ENCODE measurements at places on chromosomes 7 and 10.

GRCh38 chr10:95880704-95881103, 27.1 kb upstream of the CC2D2B start:
- no peak for DNase-seq

DNA sequence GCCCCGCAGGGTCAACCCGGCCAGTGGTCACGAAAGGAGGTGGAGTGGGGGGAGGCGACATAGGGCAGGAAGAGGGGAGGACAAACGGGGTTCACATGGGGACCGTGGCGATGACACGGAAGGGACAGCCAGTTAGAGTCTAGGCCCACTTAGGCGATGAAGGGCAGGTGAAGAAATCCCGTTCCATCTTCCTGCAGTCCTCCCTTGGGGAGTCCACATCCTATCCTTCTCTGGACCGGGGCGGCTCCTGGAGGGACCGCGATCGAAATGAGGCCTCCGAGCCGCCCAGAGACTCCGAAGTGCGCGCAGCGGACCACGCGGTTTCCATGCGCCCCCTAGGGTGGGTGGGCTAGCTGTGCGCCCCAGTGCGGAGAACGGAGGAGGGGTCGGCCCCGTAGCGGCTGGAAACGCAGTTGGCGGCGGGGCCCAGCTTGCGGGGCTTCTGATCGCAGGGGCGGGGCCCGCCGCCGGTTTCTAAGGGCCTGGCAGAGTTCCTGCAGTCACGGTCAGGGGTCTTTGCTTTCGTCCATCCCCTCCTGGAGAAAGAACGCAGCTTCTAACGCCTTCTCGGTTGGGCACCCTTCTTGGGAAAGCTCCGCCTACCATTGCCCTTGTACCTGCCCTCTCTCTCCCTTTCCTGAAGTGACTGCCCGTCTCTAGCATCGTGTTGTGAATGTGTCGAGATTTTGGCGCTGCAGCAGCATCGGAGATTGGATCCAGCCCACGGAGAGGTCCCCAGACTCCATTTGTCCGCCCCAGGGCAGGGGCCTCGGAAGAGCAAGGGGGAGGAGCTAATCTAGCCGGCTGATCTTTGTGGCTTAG, 17.9 kb upstream of the TMEM225B start:
- peak; percentile 41 for DNase-seq

DNA sequence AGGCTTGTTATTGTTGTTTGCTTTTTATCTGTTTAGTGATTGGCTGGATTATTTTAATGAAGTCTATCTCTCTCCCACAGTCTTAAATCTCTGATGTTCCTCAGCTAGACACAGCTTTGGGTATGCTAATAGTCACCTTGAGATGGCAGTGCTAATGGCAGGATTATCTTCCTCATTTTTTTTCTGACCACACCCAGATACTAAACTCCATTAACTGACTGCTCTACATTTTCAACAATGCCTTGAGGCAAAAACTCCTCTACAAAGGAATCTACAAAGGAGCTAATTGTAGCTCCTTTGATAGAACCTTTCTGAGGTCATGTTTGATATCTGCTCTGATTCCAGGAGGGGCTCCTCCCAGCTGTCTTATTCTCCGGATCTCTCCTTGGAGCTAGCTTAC, 122.6 kb downstream of the HBP1 start:
- no peak for DNase-seq

DNA sequence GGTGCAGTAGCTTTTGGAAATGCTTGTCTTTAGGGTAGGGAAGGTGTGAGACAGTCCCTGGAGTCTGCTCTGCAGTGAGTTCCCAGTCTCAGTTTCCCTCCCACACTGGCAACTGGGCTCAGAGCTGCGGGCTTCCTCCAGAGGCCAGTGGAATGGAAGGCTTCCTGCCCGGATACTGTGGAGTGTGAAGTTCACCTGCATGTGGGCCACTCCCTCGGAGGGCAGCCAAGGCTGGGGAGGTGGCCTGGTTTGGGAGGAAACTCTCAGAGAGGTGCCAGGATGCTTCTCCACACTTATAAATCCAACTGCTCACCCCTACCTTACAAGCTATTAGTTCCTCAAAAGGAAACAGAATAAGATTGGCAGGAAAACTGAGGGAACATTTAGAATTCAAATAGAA, 18.1 kb upstream of the UBE2H start:
- DNase-seq = no peak

DNA sequence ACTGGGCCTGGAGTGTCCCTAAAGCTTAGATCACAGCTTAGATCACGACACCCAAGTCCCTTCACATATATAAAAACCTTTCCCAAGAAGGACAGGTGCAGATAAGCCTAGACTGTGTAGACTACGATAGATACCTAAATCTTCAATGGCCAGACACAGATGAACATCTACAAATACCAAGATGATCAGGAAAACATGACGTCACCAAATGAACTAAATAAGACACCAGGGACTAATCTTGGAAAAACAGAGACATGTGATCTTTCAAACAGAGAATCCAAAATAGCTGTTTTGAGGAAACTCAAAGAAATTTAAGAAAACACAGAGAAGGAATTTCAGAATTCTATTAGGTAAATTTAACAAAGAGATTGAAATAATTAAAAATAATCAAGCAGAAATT, 1082.6 kb upstream of the PHF14 start:
- DNase-seq = no peak

DNA sequence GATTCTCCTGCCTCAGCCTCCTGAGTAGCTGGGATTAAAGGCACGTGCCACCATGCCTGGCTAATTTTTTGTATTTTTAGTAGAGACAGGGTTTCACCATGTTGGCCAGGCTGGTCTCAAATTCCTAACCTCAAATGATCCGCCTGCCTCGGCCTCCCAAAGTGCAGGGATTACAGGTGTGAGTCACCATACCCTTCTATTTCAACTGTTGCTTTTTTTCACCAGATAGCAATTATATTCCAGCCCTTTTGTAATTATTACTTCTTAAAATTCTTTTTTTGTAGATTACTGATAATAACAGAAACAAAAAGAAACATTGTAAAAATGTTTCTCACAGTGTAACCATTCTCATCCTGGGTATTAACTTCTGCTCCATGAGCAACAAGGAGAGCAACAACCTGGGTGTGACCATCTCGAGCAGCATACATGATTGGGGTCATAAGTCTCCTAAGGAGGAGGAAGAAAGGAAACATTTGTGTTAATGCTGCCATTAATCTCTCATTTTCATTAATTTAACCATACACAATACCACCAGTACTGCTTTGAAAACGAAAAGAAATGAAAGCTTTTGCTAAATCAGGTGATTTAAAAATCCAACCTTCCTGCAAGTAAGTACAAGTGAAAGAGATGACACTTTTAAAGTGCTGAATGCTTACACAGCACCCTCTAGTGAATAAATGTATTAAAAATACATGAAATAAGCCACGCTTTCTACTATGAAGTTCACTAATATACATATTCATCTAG, 41.8 kb downstream of the ASZ1 start:
- no peak for DNase-seq

GRCh38 chr7:41811941-41812340, 109.1 kb upstream of the INHBA start:
- no peak for DNase-seq

DNA sequence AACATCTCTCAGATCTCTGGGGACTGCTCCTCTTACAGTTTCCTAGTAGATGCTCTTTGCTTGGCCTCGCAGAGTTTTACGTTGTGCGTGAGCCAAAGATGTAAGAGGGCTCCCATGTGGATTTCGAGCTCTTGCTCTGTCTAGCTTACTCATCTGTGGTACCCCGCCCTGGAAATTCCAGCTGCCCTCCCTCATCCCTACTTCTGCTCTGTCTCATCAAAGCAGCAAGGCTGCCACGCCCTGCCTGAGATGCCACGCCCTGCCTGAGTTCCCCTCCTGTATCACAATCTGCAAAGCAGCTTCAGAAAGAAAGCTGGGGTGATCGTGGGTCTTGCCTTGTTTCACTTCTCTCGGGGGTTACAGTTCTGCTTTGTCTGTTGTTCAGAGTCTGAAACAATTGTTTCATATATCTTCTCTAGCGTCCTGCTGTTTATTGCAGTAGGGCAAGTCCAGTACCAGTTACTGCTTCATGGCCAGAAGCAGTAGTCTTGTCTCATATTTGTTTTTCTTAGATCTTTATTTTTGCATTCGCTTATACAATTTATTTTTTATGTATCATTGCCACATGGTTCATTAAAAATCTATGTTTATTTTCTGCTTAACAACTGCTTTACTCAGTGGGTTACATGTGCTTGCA, 36.1 kb upstream of the CCNY start:
- DNase-seq = no peak

DNA sequence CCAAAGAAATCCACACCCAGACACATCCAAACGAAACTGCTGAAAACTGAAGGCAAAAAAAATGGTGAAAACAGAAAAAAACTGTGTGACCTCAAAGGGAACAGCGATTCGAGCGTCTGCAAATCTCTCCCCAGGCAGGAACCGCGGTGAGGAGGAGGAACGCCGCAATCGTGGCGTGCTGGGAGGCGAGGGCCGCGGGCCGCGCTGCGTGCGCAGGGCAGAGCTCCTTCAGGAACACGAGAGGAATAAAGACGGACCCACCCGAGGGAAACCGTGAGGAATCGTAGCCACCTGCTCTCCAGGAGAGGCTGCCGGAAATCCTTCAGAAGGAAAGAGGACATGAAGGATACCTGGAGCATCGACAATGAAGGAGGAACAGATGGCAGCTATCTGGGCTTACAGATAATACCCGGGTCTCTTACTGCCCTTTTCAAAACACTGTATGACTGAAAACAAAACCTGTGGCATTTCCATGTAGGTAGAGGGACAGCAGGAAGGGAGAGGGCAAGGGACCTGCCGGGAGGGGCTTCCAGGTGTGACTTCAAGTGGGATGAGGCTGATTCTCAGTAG, 266.0 kb downstream of the MAD1L1 start:
- DNase-seq = no peak

DNA sequence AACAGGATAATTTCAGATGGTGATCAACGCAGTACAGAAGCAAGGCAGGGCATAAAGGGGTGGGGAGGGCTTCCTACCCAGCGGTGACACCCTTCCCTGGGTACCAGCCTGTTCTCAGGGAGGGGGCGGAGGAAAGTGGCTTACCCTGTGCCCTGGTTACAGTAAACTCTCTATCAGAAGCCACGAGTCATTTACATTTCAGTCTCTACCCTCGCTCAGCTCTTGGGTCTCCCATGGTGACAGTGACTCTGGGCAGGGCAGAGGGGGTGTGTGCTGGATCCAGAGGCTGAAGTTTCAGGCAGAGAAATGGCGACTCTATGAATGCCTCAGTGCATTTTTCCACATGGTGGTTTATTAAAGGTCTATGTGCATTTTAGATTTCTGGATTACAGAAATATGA, 107.0 kb downstream of the ADARB2 start:
- DNase-seq = no peak

DNA sequence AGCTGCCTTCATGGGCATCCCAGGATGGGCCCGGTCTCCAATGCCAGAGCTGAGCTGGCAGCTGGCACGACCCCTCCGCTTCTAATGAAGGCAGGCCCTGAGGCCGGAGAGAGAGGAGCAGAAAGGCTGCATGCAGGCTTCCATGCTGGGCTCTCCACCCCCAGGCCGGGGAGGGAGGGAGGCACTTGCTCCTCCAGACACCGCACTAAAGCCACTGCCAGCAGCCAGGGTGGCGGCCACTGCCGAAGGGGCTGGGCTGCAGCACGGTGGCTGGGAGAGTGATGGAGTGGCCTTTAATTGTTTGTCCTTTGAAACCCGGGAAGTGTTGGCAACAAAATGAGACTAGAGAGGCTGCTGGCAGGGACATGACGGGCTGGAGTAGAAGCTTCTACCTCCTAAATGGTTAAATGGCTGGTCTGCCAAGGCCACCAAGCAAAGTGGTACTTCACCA, 236.5 kb downstream of the SKAP2 start:
- peak; percentile 19 for DNase-seq

DNA sequence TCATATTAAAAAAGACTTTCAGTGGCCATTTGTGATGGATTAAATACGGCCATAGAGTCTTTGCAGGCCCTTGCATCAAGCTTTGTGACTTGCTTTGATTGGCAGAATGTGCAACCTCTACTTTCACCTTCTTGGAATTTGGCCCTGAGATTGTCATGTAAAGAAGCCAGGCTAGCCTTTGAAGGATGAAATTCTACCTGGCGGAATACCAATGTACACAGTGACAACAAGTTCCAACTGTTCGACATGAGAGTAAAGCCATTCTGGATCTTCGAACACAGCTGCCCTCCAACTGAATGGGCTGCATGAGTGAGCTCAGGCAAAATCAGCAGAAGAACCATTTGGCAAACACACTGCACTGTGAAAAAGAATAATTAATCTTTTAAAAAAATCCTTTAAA, 321.3 kb downstream of the PHF14 start:
- no peak for DNase-seq

- DNase-seq = no peak
Measured at GRCh38 chr10:7417103-7417623, 6.3 kb upstream of the SFMBT2 start.

DNA sequence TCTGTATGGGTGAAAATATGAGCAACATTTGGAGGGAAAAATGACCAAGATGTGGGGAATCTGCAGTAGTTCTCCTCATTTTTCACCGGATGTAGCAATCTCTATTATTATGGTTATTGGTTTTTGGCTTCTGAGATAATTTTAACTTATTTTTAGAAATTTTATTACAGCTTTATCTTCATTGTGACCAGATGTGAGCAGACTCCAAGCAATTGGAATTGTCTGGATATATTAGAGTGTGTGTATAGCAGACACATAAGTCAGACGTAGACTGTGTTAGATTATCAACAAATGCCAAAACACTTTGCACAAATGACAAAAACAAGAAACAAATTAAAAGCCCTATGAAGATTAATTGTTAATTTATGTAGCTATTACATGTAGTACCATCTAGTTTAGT, 249.1 kb downstream of the DNAJB9 start:
- no peak for DNase-seq

- DNase-seq = no peak
Measured at GRCh38 chr7:37007691-37008090, 283.4 kb upstream of the AOAH start.

- DNase-seq = no peak
Measured at GRCh38 chr10:100872034-100872791, 40.5 kb upstream of the SLF2 start.

DNA sequence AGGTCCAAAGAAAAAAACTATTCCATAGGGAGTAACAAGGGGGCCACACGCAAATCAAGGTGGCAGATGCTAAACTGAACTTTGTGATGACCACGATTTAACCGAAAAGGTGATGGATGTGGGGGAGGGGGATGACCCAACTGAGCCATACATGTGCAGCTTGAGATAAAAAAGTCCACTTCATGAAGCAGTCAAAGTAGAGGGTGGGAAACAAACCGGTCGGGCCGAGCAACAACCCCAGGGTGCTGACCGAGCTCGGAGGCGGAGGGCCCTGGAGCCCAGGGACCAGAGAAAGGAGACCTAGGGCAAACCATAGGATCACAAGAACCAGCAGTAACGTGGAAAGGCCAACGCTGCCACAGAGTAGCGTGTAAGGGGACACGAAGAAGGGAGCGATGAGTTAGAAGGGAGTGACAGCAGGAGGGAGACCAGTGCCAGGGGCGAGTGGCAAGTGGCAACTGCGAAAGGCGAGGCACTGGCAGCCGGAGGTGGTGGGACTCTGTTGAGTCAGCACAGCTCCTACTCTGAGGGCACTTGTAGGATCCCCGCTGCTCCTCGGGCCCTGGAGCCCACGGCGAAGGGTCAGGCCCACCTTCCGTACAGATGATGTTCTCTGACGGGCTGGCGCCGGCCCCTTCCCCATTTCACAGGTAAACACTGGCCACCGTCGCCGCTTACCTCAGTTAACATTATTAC, 540 bp downstream of the SNX13 start:
- peak; percentile 9 for DNase-seq

Data from NCI-H1417 treated with DMSO at 0.1 percent for 48 hours (cell line).